ENCODE measurements at places on chromosomes 5 and 9. TPM values are rescaled to one million over a fixed set of nuclear protein-coding genes. Genes with fewer than 3 reads are reported as not detected.

- no peak for DNase-seq
These were observed 205.1 kb downstream of the RAB3C start for GRCh38 chr5:58787987-58788386.

DNA sequence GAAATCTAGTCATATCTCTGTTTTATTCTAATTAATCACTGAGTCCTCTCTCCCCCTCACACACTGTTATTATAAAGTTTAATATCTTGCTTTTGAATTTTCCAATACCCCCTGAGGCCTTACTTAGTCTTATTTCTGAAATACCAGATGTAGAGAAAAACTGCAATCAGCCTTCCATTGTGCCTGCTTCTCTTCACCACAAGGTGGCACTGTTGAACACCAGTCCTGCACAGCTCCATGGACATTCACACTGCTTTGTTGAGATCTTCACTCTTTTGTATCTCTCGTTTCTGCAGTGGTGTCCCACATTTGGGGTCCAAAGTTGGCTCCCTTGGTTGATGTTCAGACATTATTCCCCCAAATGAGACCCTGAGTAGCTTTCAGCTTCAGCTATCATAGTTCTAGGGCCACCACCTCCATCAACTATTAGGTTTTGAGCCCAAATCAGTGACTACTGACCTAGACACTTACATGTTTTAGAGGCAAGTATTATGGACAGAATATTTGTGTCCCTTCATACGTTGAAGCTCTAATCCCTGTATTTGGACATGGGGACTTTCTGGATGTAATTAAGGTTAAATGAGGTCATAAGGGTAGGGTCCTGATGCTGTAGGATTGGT, 24.3 kb downstream of the BOD1 start:
- no peak for DNase-seq

The SLC25A48 gene
- total RNA-seq, result not detected

The POLR3G gene
- total RNA-seq, result 0.68 TPM

The HRH2 gene
- 46.6 TPM for total RNA-seq
